ENCODE measurements at places on chromosomes 2 and 18.
A peak's percentile ranks its signal among the peaks of the same experiment; 100 is the strongest.

DNA sequence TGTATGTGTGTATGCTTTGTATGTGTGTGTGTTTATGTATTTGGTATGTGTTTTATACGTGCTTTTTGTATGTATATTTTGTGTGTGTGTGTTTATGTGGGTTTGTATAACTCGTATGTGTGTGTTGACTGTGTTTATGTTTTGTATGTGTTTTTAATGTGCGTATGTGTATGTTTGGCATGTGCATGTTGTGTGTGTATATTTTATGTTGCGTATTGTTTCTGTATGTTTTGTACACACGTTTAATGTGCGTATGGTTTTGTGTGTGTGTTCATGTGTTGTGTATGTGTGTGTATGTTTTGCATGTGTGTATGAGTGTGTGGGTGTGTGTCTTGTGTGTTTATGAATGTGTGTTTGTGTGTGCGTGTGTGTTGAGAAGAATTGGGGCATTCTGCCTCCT, 55.2 kb upstream of the NCK2 start:
- no peak for DNase-seq

DNA sequence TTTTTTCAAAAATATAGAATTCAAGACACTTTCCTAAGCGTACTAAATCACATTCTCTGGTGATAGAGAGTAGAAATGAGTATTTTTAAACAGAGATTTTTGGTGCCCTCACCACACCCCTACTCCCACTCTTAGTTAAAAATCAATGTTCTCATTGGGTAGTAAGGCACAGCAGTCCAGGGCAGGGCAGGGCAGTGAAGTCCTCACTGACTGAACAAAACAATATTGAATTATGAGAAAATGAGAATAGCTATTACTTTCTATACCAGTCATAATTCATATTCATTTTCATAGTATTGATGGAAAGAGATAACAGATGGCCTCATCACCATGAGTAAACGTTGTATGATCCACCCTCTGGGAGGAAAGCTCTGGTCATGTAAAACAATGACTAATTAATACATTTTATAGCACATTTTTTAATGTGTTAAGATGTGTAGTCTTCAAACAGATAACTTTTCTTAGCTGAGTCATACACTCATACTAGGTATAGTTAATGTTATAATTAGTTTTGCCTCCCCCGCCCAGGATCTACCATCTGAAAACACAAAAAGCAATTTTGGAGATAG, 686.1 kb downstream of the KCNJ3 start:
- DNase-seq: no peak

DNA sequence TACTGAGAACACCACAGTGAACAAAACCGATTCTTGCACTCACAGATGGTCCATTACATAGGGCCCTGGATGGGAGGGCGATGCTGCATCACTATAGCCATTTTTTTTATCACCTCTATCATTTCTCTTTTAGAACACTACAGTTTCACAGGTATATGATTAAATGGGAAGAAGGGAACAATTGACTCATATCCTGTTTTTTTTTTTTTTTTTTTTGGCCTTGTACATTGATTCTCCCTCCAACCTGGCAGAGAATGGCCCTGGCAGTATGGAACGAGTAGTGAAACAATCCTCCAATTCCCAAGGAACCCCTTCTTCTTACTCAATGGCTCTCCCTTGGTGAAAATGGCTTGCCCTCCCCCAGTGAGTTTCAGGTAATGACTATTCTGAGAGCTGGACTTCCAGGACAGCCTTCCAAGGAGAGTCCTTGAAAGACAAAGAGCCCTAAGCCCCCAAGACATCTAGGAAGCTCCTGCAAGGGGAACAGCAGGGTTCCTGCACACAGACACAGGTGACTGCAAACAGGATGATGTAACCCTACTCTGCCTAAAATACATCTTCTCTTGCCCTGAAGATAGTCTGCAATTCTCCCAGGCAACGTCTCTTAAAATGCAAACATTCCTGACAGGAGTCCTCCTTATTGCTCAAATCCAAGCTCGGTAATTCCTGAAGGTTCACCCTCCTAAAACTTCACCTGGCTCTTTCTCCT, 405.4 kb downstream of the SETBP1 start:
- DNase-seq: no peak

DNA sequence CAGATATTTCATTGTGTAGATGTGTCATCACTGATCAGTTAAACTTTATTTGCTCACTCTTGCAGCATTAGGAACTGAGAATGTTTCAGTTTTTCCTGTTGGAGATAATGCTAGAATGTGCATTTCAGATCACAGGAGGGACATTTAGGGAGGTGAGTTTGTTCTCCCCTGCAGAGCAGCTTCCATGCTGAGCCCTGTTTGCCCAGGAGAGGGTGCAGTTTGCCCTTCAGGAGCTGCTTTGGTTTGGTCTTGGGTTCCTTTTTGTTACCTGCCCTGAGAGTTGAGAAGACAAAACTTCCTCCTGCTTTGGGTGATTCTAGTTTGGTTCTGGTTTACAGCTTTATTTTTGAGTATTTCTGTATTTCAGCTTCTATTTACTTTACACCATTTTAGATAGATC, 49.9 kb downstream of the DGKD start:
- DNase-seq: peak; percentile 48

DNA sequence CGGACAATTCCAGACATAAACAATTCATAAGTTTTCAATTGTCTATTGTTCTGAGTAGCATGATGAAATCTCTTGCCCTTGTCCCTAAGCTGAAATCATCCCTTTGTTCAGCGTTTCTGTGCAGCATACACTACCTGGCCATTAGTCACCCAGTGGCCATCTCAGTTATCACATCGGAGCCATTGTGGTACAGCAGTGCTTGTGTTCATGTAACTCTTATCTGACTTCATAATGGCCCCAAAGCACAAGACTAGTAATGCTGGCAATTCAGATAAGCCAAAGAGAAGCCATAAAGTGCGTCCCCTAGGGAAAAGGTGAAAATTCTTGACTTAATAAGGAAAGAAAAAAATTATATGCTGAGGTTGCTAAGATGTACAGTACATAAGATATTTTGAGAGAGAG, 127.2 kb downstream of the FHOD3 start:
- no peak for DNase-seq

GRCh38 chr18:27920836-27921235, 256.1 kb downstream of the CDH2 start:
- no peak for DNase-seq

DNA sequence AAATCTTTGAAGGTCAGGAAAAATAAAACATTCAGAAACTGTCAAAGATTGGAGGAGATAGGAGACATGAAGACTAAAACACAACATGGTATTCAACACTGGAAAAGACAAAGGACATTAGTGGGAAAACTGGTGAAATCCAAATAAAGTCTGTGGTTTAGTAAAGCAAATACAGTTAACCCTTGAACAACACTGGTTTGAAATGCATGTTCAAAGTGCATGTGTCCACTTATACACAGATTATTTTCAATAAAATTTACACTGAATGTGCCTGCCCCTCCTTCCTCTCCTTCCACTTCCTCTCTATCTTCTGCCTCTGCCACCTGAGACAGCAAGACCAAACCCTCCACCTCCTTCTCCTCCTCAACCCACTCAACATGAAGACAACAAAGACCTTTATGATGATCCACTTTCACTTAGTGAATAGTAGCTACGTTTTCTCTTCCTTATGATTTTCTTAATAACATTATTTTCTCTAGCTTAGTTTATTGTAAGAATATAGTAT, 14.5 kb downstream of the OLA1 start:
- no peak for DNase-seq

DNA sequence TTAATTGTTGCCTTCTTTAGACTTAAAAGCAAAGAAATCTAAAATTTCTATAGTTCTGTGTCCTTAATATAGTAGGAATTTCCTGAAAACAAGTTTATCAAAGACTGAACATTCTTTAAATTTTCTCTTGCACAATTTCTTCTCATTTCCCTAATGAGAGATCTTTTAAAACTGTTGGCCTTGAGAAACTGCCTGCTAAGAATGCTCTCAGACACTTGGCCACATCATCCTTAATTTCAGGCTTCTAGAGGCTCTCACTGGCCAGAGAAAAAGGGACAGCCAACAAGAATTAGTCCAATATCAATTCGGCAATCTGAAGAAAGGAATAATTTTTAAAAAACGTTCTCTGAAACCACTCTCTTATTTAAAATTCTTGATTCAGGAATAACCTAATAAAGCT, 167.0 kb upstream of the CREB1 start:
- DNase-seq: no peak

GRCh38 chr2:205130111-205130829, 552.0 kb upstream of the NRP2 start:
- DNase-seq: no peak

GRCh38 chr2:14693874-14694273, 61.4 kb downstream of the LRATD1 start:
- no peak for DNase-seq

DNA sequence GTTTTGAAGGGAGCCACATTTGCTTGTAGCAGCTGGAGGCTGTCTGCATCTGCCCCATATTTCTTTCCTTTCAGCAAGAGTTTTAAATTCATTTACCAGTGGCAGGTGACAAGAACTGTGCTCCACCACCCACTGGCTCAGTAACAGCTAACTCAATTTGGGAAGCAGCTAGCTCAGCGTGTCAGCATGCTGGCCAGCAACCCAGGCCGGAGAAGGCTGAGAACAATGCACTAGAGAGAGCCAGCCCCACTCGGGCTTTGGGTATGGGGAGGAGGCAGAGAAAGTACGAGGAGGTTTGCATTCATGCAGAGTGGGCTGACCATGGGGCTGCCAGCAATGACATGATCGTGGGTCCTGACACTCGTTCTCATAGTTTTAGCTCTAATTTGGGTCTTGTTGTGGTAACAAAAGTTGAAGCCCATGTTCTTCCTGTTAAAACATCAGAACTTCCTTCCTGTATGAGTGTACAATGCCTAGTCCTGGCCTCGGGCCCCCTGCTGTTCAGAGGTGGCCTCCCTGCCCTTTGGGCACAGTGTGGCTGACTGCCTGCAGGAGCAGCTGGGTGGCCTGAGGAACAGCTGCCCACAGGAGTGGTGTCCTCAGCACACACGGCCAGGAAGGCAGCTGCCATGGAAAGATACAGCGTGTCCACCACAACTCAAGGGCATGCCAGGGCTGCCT, 23.0 kb downstream of the CDC42EP3 start:
- DNase-seq: no peak

DNA sequence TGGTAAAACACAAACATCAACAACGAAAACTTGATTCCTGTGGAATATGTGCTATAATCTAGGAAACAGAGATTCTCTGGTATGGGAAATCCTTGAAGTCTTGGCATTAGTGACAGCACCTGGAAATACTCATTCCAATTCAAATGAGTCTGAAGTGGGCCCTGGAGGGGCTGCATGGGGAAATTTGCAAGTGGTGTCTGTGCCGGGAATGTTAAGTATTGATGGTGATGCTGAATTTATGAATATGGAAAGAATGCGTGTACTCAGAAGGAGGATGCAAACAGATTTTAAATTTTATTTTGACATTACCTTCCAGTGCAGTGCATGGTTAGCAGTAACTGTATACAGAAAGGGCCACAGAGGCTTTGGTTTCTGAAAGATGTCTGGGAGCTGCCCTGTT, 37.2 kb downstream of the PTPRM start:
- DNase-seq: no peak

All from NCI-H226 (cell line).